ENCODE measurements at places on chromosomes 13 and 19.

GRCh38 chr19:3809881-3810707, 23.9 kb upstream of the MATK start:
- no peak for DNase-seq

GRCh38 chr13:99308471-99309087, 1.4 kb upstream of the GPR183 start:
- no peak for DNase-seq

DNA sequence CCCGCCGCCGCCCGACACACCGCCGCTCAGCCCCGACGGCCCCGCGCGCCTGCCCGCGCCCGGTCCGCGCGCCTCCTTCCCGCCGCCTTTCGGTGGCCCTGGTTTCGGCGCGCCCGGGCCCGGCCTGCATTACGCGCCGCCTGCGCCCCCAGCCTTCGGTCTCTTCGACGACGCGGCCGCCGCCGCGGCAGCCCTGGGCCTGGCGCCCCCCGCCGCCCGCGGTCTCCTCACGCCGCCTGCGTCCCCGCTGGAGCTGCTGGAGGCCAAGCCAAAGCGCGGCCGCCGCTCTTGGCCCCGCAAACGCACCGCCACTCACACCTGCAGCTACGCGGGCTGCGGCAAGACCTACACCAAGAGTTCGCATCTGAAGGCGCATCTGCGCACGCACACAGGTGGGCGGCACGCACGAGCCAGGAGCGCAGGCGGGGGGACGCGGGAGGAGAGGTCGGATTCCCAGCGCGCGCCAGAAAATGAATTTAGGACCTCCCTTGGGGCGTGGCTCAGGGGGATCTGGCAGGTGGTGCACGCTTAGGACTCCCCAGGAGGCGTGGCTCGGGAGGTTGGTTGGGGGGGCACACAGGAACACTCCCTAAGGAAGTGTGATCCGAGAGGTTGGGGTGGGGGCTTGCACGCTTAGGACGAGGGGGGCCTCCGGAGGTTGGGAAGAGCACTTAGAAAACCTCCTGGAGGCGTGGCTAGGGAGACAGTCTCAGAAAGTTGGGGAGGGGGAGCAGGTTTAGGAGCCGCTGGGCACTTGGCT, 1.2 kb downstream of the KLF2 start:
- DNase-seq = no peak

- DNase-seq = no peak
These were observed 2770.4 kb upstream of the PCDH20 start for GRCh38 chr13:64186071-64186470.

- DNase-seq = no peak
These were observed 67.2 kb downstream of the UQCRFS1 start for GRCh38 chr19:29145756-29146155.

GRCh38 chr13:109235901-109236300, 550.5 kb downstream of the IRS2 start:
- DNase-seq = no peak

DNA sequence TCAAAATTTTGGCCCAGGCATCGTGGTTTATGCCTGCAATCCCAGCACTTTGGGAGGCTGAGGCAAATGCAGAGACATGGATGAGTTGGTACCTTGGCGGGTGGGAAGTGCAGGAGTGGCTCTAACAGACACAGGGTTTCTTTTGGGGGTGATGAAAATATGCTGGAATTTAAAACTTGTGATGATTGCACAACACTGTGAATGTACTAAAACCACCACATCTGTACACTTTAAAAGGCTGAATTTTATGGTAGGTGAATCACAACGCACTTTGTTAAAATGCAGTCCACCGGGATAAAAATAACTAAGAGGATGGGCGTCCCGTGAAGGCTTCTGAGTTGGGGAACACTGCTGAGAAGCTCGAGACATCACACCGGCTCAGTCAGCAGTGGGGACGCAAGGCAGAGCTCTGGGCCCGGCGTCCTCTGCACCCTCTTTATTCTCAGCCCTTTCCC, 47.1 kb downstream of the MLLT1 start:
- no peak for DNase-seq

- DNase-seq = no peak
These were observed 204.6 kb upstream of the TSC22D1 start for GRCh38 chr13:44780591-44781280.

DNA sequence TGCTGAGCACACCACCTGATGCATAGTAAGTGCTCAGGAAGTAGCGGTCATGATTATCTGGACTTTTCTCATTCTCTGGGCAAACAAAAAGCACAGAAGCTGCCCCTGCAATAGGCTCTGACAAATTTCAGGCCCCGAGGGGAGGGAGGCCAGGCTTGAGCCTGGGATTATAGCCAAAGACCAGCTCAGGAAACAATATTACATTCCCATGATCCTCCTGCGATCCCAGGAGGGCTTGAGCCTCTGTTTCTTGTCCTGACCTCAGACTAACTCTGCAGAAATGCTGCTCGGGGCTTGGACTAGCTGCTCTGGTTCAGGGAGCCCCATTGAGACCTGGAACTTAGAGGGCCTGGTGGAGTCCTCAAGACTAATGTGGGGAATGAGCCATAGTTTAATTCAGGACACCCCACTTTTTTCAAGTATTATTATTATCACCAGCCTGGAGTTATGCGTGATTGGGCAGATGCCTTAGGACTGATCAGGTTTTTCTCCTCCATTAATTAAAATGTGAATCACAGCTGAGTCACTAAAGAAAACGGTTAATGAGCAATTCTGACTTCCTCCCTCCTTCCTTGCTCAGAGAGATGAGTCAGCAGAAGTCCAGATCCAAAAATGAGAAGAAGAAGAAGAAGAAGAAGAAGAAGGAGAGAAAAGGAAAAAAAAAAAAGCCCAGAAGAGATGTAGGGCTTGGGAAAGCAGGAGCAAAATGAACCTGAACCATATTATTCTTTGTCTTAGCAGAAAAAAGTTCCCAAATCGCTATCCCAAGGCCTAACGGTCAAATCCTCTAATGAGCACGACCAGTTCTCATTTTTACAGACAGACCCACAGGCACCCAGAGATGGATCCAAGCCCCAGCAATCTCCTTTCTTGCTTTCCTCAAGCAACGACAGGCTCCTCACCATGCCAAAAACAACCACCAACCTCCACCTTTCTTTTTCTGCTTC, 107.2 kb downstream of the CACNA1A start:
- no peak for DNase-seq

DNA sequence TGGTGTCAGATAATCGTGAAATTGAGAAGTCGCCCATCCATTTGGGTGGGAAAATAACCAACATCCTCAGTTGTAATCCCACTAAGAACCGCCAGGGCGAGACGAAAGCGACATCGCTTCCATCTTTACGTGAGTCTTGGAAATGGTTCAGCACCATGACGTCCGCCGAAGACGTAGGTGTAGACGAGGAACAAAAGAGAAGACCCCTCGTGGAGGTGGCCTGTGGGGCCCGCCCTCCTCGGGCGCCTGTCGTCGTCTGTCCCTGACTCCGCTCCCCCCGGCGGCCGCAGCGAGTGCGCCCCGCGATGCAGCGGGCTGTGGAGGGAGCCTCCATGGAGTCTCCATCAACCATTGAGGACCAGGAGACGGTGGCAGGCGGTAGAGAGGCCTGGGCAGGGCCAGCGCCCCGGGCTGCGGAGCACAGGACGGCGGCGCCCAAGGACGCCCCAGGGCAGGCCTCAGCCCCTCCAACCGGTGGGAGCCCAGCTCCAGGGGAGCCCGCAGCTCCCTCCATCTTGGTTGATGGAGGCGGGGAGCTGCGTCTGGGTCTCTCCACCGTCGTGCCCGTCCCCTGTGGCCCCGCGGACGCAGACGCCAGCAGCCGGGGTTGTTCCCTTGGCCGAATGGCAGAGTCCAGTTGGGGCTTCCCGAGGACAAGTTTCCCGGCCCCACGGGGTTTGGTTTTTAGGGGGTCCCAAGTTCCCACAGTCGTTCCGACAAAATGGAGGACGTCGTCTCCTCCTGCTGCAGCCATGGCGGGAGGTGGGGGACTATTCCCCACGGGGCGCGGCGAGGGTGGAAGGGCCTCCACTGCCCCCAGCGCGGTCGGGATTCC, 990 bp upstream of the ZMYM2 start:
- DNase-seq = peak; percentile 75

GRCh38 chr13:45510672-45511071, 45.9 kb downstream of the COG3 start:
- no peak for DNase-seq

GRCh38 chr13:98285317-98285716, 108.2 kb upstream of the RNF113B start:
- no peak for DNase-seq

DNA sequence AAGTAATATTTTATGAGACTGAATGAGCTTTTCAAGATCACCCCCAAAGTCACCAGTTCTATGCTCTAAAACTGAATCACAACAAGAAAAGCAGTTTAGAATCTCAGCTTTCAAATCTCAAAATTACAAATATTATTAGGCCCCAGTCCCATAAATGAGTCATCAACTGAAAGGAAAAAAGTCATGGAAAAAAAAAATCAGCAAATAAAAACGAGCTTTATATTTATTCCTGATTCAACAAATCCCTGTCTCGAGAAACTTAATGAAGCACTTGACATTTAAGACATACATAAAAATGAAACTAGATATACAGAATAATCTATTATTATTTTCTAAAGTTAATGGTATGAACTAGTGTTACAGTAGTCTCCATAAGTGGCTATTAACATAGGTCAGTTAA, 203.0 kb downstream of the DIAPH3 start:
- DNase-seq = no peak

DNA sequence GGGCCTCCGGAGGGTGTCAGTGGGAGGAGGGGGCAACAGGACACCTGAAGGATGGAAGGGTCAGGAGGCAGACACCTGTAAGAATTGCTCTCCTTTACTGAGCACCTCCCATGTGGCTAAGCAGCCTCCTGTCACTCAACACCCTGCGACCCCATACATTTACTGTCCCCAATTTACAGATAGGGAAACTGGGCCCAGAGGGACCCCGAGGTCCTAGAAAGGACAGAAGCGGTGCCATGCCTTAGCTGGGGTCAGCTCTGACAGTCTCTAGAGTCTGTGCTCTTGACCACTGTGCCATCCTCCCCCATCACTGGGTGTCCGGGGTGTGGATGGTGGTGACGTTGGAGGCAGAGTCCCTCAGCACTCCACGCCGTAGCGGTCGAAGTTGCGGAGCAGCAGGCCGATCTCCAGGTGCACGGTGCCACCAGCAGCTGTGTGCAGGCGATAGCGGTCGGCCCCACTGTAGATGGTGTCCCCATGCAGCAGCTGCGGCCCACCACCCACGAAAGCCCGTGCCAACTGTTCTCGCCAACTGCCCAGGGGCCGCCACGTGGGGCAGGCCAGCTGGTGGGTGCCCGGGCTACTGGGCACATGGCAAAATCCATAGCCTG, 726 bp upstream of the TGFB1 start:
- DNase-seq = no peak

DNA sequence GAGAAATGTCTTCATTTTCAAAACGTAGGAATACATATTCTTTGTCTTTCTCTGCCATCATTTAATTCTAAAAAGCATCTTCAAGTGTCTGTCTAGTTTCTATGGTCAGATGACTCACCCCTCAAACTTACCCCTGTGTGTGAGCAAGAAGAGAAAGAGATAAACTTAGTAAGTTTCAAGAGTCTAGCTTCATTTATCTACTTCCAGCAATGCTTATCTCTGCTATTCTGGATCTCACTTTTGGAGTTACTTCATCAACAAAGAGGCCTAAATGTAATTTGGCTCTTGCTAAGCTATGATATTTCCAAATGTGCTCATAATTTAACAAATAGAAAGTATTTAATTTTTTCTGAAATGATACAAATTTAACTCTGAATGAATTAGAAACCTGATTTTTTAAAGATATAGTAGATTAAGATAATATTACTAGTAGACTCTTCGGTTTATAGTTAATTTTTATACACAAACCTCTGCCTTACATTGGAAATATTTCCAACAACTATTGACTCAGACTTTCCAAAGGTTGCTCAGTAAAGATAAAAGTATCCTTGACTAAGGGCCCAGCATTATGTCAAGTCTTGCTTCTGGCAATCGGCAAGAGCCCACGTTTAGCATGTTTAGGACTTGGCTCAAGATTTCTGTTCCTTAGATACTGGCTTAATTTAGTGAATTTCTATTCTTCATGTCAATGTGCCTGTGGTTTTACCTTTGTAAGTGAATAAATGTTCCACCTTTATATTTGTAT, 1511.0 kb upstream of the SLC10A2 start:
- DNase-seq = no peak

DNA sequence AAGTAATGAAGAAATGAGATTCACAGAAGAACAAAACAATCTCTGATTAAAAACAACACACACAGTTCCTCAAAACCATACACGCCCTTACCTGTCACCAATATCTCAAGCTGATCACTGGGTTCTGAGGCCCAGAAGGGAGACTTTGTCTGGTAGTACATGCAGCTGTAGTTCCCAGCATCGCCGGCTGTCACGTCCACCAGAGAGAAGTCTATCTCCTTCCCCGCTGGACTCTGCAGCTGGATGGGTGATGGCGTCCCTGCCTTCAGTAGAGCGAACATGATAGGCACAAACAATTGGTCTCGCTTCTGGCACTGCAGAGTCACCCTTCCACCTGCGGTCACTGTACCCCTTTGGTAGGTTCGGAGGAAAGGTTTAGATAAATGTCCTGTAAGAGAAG, 7.3 kb downstream of the TARM1 start:
- DNase-seq = no peak

DNA sequence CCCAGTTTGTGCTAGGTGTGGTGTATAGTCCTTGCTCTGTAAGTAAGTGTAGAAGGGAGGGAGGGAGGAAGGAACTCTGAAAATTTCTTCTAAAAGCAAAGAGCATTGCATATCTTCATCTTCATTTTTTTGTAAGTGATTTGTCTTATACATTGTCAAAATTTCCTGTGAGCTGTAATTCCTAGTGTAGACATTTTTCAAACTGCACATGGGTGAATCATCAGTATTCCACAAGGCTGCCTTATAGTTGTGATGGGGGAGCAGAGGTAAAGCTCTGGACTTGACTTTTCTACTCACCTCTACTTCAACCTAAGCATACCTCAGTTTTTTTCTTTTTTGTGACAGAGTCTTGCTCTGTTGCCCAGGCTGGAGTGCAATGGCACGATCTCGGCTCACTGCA, 86.9 kb downstream of the CDK8 start:
- no peak for DNase-seq

DNA sequence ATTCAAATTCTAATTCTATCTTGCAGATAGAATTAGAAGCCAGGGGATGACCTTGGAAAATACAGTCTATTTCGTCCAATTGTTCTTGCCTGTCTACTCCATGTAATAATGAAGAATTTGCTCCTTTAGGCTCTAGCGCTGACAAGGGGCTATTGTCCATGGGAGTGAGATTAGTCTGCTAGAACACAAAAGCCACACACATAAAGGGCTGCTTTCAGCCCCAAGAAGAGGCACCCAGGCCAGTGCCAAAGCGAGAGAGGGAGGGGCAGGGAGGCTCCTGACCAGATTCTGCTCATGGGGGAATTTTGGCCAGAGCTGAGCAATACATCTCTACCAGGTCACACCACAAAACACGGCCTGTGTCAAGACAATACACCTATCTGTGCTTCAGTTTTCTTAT, 1306.9 kb downstream of the UQCRFS1 start:
- DNase-seq = no peak

GRCh38 chr13:73635166-73635787, 498.9 kb downstream of the KLF12 start:
- no peak for DNase-seq
